ENCODE measurements at places on chromosomes 3 and 15.

- peak; percentile 30 for DNase-seq
Measured at GRCh38 chr3:30606301-30607031, at the start of gene TGFBR2. TGFBR2 (plus strand) TSS chr3:30606601; CDS start chr3:30606884, 283 bp downstream.

DNA sequence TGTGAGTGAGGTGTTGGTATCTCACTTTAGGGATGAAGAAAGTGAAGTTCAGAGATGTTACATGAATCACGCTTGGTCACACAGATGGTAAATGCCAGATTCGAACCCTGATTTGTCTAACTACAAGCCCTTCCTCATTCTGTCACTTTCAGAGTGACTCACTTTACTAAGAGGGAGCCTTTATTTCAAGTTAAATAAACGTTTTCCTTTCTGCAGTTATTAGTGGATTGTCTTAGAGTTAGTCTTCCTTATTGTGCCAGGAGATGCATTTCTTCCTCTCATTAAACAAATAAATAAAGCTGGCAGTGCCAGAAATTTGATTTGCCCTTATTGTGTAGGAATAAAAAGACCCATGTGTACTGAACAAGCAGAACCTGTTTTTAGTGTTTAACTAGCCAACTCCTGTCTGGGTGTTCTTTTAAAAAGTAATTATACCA is 162.5 kb downstream of the AKAP13 start:
- DNase-seq: no peak

- no peak for DNase-seq
Measured at GRCh38 chr15:29050870-29051269, 165.1 kb downstream of the APBA2 start.

GRCh38 chr3:156770699-156771414 is 55.3 kb upstream of the LEKR1 start:
- DNase-seq: no peak

DNA sequence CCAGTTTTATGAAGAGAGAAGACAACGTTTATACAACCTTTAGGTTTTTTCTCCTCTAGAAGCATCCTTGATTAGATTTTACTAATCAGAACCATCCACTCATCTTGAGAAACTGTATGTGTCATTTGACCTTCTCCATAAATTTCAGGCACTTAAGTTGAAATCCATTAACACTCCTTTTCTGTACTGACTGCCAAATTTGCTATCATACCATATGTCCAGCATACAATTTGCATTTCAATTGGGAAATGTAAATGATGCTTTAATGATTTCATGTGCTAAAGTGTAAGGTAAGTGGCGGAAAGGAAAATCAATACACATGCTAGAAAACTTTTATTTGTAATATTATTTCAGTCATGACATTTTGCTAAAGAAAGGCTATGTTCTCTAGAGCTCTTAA is 731.6 kb downstream of the GBE1 start:
- DNase-seq: no peak

DNA sequence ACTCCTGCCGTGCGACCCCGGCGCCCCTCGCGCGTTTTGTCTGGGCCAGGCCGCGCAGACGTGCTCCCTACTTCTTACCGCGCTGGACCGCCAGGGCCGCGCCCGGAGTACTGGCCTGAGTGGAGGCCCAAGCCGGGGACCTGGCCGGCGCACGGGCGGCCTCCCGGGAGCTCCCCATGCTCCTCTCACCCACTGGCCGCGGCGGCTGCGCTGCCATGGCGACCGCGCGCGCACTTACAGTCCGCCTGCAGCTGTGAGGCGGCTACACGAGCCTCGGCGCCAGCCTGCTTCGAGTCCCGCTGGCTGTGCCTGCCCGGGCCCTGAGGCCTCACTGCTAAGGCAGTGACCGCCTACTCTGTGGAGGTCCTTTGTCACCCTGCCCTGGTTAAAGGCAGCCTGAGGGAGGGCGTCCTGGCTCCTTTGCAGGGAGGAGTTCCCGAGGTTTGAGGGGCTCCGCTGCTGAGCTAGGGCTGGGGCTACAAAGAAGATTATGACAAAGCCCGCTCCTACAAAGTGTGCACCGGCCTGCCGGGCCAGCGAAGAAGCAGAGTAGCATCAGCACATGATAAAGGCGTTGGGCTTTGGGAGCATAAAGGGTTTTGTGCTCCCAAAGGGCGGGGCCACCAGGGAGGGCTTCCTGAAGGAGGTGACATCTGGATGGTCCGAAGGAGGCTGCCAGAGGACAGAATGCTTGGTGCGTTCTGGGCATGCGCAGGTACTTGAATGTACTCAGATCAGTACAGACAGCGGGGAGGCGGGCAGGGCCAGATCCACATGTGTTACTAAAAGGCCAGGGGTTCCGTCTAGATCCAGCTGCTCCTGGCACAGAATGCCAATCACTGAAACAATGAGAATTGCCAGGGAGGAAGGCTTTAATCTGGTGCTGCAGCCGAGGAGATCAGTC is at the start of the genes LRRC34 and LRRIQ4:
Gene LRRC34 (minus strand): TSS at position 573 of the 904 bp plus-strand sequence. CDS start 356 bp downstream, at position 217.
Gene LRRIQ4 (plus strand): TSS at position 539 of the 904 bp plus-strand sequence. CDS start 9,052 bp downstream, outside the sequence.
- no peak for DNase-seq

DNA sequence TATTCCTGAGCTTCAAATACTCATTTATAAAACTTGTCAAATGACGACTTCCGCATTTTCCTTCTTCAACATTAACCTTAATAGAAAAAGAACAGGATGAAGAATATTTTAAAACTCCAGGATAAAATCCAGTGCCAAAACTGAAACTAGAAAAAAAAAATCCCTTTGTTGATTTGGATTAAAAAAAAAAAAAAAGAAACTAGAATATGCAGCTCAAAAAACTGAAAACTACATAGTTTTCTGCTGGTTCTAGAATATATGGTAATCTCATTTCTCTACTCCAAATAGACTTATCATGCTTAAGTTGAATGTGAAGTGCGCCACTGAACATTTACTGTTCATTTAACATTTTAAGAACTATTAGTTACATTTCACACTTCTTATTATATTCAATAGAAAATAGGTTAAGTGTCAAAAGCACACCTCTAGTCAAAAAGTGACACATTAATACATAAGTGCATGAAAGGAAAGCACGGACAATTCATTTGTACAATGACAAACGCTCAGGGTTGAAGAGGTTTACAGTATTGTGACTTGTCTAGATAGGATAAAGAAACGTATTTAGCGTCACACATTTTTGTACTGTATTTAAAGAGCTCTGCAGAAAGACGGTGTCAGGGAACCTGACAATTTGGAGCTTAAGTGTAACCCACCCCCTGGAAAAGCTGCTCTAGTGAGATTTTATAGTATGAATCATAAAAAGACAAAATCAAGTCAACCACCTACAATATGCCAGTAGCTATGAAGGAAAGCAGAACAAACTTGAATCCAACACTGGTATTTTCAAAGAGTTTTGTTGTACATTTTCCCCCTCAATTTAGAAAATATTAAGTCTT is 5.8 kb downstream of the TRA2B start:
- no peak for DNase-seq

DNA sequence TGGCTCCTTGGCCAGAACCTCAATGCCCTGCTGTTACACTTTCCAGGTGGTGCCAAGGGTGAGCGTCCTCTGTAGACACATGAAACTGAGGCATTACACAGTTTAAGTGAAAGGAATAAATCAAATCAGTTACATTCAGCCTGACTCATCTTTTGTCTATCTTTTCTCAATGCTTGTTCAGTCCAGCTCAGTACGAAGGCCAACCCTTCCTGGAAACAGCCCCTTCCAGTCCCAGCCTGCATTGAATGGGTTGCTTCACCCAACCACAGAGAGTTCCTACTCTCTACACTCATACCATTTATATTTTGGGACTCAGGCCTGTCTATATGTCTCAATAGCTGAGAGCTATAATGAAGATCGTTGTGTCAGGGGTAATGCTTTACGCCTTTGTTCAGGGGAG is 363.6 kb downstream of the RORA start:
- no peak for DNase-seq

GRCh38 chr3:12824299-12824698 is 17.1 kb downstream of the RPL32 start:
- no peak for DNase-seq

- DNase-seq: no peak
Measured at GRCh38 chr3:14174483-14174882, 3.9 kb downstream of the XPC start.
